ENCODE measurements at places on chromosomes 1 and 21.

- no peak for DNase-seq
These were observed 1.6 kb downstream of the IFI44 start for GRCh38 chr1:78651241-78651640.

- DNase-seq: peak; percentile 3
These were observed 212.1 kb downstream of the GPR52 start for GRCh38 chr1:174659823-174660222.

DNA sequence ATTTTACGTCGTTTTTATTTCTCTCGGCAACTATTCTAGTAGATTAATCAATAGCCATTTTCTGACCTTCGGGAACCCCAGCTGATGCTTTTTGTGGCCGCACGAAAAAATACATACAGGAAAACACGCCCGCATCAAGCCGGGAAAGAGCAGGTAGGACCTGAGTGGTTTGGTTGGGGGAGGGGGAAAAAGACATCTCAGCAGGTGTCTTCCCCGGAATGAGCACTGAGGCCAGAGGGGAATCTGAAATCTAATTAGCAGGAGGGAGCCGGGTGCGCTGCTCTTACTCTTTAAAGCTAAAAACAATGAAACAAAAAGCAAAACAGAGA lies 618 bp upstream of the FOXD3 start:
- no peak for DNase-seq

DNA sequence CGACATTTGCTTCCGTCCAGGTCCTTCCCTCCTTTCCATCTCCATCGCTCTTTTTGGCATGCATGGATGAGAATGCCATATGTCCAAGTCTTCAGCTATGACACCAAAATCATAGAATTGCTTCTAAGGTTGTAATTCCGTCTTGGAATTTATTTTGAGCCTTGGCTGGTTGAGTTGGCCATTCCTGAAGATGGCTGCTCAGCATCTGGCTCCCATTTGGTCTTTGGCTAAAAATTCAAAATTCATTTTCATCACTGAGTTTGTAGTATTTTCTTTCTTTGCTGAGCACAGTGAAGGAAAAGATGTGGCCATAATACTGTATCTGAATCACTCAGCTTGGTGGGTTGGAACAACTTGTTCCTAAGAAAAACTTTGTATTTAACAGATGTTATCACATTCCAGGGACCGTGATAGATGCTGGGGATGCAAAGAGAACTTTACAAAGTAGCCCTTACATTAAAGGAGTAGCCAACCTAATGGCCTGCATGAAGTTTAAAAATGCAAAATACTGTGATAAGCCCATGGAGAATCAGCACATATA lies 15.6 kb downstream of the JUN start:
- DNase-seq: no peak

GRCh38 chr1:198498881-198499280 lies 41.6 kb downstream of the ATP6V1G3 start:
- DNase-seq: no peak

GRCh38 chr1:113674591-113674990 lies 84.7 kb downstream of the PHTF1 start:
- DNase-seq: no peak

GRCh38 chr1:188127507-188127906 lies 1298.8 kb downstream of the PLA2G4A start:
- DNase-seq: no peak

DNA sequence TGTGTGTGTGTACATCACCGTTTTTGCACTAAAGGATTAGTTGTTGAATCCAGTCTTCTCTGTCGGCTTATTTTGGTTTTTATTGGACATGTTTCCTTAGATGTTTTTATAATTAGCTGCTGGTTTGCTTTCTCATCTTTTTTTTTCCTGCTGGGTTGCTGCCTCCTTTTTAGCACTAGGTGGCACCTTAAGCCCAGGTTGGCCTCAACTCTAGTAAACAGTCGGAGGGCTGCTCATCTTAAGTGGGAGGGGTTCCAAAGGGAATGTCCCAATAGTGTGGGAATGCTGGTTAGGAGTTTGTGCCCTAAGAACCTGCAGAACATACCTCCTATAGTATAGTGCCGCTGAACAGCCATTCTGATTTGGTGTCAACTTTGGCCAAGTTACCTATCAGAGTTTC lies 570.1 kb upstream of the CXADR start:
- peak; percentile 5 for DNase-seq

DNA sequence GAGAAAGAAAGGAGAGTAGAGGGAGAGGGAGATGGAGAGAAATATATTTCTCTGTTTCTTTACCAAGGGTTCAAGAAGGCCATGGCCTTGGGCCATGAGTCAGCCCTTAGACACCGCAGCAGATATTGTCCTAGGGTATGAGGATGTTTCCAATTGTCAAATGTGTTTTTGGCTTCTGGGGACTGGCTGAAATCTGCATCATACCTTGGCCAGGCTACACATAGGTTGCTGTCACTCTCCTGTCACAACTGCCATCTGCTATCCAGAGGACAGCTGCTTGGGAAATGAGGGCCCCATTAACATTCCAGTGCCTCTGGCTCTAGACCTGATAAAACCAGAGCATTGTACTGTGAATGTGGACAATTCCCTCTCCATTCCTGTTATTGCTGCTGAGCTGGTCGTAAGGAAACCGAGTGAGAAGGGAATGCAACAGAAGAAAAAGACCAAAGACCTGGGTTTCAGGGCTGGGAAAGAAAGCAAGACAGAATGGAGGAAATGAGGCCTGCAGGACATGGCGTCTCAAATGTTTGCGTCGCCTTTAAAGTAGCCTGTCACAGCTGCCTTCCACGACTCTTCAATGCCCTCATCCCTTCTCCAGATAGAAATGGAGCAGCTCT lies 8.8 kb upstream of the PIGC start:
- DNase-seq: no peak

DNA sequence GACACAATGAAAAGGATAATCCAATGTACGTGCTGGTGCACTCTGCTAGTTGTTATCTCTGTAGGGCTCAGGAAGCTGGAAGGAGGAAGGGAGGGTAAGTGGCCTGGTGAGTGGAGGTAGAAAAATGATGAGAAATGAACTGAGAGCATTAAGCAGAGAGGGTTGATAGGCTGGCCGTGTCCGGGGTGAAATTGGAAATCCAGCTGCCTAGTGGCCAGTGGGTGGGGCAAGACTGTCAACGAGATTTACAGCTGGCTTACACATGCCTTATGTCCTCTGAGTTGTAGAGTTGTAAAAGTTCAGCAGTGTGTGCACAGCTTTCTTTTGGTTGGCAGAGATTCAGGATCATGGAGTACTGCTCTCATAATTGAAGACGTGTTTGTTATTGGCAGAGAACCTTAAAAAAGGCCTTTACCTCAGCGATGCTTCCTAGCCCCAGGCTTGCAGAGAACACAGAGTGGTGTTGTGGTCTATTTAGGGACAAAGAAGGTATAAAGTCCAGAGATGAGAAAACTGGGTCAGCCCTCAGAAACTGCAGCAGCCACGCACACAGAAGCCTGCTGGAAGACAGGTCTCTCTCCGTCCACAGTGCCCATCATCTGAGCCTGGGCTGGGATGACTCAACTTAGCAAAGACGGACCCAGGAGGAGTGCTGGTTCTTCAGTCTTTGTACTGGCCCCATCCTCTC lies 132.4 kb downstream of the EDEM3 start:
- peak; percentile 99 for DNase-seq

- DNase-seq: peak; percentile 41
These were observed 1.4 kb downstream of the RNF11 start for GRCh38 chr1:51237351-51238033.

- no peak for DNase-seq
These were observed 101.5 kb upstream of the ARHGEF16 start for GRCh38 chr1:3352952-3353331.

DNA sequence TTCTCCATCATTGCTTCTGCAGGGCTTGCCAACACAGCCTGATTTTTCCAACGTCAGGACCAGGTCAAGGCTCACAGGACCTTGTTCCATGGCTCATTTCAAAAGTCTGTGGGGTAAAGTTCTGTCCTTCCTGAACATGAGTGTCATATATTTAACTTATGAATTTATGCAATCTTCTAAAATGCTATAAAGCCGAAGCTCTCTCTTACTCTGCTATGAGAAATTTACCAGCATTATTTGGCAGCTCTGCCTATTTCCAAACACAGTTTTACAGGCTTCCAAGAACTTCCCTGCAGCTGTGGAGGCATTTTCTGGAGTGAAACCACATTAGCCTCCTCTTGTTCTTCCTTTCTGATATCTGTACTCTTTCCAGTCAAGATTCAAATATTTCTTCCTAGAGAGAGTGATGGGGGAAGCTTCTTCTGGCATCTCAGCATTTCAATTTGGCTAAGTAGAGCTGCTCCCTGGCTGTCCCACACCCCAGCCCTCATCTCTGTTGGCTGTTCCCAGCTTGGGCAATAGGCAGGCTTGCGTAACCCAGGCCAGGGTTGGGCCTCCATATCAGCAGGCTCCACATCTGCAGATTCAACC lies 15.6 kb upstream of the HMGCS2 start:
- DNase-seq: peak; percentile 92

DNA sequence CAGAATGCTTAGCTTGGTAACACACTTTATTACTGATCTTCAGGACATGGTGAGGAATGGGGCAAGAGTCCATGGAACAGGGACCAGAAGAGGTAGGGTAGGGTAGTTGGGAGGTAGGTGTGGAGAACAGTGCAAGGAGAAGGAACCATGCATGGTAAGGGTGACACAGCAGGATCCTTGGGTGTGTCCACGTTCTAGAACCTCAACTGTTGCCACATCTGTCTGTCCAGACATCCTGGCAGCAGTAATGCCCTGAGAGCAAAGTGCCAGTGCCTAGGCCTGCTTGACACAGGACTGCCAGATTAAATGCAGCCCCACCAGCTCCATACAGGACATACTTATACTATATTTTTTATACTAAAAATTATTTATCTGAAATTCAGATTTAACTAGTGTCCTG lies 13.9 kb downstream of the DMAP1 start:
- peak; percentile 13 for DNase-seq

GRCh38 chr1:245971711-245972085 lies 535.4 kb downstream of the SMYD3 start:
- peak; percentile 48 for DNase-seq

DNA sequence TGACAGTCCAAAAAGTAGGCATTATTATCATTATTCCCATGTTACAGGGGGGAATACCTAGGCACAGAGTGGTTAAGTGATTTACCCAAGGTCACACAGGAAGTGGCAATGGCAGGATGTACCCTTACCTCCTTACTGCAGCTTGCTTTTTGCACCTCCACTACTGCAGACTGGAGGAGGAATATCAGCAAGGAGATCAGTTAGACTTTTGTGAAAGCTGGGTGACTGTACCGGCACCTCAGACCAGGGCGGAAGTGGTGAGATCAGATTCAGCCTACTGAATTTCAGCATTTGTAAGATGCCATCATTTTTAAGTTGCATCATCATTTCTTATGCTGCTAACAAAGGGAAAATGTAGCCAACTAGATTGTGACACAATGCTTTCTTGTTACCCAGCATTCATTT lies 4.5 kb downstream of the ADARB1 start:
- DNase-seq: peak; percentile 74

GRCh38 chr1:224170748-224171478 lies 12.1 kb upstream of the DEGS1 start:
- peak; percentile 30 for DNase-seq

- DNase-seq: peak; percentile 73
These were observed 1.3 kb downstream of the HES3 start for GRCh38 chr1:6245086-6245868.

DNA sequence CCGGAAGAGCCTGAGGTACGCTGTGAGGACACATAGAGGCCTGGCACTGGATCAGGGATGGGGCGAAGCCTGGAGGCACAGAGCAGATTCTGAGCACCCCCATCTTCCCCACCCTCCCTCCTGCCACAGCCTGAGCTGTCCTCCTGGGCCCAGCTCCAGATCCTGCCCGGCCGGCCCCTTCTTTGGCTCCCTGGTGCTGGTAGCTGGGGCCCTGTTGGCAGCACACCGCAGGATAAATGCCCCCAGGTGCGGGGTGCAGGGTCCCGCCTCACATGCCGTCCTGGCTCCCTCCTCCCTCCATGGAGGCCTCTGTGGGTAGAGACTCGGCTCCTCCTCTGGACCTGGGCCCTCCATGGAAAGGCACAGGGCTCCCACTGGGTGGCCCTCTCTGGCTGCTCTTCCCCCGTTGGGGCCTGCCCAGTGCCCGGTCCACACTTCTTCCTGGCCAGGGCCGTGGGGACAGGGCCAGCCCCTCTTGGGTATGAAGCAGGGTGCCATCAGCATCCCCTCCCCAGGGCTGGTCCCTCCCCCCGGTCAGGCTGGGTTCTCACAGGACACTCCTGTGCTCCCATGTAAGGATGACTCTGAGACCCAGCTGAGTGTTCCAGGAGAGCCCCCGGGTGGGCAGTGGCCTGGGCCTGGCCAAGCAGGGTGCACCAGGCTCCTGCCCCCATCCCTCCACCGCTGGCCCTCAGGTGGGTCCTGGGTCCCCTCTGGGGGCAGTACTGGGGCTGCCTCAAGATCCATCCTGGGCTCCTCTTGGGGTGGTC lies 1.1 kb upstream of the OBSCN start:
- DNase-seq: no peak

DNA sequence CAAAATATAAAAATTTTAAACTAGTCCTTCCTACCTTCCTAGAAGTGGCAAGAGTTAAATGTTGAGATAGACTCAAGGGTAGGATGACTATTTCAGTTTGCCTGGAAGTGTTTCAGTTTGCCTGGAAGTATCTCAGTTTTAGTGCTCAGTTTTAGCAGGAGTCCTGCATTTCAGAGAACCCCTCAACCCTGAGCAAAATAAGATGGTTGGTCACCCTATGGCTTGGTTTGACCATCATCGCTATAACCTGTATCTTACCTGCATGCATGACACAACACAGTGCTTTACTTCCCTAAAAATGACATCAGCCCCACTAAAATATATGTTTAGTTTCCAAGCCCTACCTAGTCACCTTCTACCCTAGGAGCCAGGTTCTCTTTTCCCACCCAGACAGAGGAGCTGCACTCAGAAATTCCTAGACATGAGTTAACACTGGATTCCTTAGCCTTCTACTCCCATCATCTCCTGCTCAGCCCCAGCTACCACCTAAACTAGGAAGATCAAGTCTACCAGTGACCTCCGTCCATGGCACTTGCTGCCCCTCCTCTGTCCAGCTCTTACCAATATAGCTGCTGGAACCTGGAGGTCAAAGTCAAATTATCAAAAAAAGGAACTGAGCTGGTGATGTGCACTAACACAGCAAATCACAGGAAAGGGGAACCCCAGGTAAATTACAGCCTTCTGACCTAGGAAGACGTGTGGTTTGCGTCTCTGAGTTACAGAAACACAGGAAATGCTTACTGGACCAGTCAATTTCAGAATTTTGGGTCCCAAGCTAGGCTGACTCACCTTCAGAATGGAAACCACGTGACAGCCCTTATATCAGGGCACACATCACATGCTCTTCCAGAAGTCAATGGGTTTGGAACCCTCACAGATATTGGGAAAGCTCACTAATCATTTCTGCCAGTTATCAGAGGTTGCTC lies 2.2 kb upstream of the G0S2 start:
- DNase-seq: no peak
